ENCODE measurements at places on chromosomes 2 and 18.

DNA sequence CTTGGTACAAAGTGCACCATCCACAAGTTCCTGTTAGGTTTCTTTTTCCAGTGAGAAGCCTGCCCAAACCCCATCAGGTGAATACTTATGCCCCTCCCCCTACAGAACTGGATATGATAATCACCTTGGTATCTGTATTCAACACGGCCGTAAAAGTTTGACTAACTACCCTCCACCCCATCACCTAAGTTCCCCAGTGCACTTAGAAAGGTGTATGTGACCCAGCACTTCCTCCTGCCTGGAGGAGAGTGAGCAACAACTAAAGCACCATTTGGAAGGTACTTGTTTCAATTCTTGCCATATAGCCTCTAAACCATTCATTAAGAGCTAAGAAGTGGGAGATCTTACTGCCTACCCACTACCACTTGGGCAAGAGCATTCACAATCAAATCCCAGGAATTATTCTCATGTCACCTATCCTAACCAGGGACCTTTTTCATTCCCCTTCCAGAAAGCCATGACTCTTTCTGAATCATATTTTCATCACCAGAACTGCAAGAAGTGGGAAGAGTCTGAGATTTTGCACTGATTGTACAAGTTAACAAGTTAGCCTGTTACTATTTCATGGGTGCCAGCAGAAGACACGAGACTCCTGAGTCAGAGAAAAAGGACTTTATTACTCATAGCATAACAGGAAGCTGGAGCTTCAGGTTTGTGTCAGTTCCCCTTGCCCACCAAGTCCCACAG is 53.5 kb upstream of the NDUFV2 start:
- no peak for DNase-seq

GRCh38 chr2:174762464-174762863 is 1.8 kb downstream of the CHRNA1 start:
- no peak for DNase-seq

DNA sequence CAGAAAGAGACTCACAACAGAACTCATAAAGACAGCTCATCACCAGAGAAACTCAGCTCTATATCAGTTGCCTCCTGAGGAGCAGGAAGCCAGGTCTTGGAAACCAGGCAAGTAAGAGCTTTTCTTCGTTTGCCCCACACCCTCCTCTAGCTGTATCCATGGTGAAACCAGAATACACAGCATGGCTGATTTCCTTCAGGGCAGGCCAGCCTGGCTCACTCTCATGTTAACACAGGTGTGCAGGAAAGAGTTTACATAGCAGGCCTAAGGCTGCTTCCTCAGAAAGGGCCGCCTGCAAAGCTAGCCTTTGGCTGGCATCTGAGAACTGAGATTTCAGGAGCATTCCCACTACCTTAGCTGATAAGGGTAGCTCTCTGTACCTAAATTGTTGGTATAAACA is 65.7 kb downstream of the KLHL14 start:
- DNase-seq = no peak

DNA sequence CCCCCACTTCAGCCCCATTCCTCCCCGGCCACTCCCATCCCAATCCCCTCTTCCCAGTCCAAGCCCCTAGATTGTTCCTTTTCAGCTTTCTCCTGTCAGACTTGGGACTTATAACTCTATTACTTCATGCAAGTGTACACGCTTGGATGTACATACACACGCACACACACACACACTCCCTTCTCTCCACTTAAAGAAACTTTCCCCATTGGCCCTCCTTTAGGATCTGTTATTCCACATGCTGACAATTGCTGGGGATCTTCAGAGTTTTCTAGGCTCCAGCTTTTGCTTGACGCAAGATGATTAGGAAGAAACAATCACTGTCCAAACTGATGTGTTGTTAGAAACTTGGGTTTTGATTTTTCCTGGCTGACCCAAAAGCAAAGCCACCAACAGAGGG is 75.4 kb downstream of the CDK15 start:
- DNase-seq = no peak

GRCh38 chr2:85735691-85736090 is 18.1 kb upstream of the ATOH8 start:
- no peak for DNase-seq

DNA sequence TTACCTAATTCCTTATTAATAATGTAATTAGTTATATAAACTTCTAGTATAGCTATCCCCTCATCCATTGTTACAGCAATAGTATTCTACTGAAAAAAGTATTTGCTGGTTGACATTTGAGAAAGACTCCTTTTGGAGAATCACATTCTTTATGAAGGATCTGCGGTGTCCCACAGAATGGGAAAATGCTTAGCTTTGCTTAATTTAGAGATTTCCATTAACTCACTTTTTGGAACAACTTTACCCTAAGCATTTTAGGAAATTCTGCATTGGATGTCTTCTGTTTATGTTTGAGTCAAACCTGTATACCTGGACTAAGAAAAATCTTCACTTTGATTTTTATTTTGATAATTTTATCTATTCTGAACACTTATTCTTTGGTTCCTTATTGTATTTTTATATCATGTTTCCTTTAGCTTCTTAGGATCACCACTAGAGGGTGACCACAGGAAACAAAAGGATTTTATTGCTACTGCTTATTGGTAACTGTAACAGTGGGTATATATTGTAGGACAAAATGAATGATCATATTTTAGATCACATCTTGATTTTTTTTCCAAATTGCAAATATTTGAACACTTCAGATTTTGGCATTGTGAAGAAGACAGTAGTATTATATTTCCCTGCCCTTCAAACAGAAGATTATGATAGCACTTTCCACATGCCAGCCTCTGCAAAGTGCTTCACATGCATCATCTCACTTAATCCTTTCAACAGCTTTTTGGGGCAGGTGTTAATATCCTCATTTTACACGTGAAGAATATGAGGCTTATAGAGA is 79.6 kb downstream of the MIB1 start:
- no peak for DNase-seq

GRCh38 chr2:198231562-198231961 is 427.2 kb downstream of the PLCL1 start:
- DNase-seq = no peak

DNA sequence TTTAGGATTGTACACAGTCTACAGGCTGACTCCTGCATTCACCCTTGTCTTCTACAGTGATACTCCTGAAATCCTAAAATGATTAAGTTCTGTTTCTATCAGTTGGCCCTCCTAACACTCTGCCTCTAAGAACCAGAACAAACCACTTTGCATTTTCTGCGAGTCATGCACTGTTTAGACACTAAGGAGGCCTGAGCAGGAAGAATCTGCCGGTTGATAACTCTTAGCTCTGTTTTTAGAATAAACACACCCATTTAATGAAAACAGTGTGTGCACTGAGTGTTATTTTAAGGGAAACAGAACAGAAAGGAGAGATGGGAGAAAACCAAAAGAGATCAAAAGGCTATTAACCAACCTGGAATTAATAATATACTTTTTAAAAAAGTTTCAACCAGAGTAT is 22.9 kb upstream of the SSB start:
- no peak for DNase-seq

DNA sequence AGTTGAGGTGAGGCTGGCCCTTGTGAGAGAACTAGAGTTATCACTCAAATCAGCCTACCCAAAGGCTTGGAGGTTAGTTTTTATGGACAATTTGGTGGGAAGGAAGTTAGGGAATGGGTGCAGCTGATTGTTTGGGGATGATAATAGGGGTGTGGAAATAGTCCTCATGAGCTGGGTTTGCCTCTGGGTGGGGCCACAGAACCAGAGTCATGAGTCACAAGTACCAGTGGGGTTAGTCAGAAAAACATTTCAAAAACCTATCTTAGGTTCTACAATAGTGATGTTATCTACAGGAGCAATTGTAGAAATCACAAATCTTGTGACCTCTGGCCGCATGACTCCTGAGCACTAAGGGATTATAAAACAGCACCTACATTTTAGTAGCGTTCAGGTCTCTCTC is 630.1 kb upstream of the PIK3C3 start:
- no peak for DNase-seq

- no peak for DNase-seq
Measured at GRCh38 chr2:112061299-112061698, 6.2 kb downstream of the TMEM87B start.

DNA sequence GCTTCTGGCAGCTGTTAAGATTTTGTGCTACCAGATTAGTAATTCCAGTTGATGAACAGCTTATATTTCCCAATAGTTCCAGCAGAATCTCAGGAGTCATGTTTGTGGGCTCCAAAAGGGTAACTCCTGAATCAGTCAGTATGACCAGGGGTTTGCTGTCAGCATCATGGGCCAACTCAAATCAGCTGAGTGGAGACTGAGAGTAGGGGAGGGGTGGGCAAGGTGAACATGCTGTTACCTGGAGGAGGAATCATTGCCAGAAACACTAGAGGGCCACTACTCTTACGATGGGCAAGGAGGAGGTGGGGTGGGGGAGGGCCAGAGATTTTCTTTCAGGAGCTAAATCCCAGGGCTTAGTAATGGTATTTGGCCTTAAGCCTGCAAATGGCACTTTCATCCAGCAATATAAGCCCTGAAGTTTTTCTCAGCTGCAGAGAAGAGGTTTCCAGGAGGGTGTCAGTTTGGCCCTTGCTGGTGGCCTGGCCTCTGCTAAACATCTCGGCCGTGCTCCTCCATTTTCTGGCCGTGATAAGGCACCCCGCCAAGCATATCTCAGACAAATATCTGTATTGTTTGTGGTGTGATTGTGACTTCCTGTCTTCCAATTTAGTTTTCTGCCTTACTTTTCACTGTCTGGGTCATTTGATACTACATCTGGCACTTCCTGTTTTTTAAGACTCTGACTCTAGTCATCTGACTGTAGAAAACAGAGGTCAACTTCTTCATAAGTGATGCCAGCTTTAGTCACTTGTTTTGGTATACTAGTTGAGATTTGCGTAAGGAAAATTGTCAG is 120.5 kb upstream of the CXCR4 start:
- peak; percentile 9 for DNase-seq

DNA sequence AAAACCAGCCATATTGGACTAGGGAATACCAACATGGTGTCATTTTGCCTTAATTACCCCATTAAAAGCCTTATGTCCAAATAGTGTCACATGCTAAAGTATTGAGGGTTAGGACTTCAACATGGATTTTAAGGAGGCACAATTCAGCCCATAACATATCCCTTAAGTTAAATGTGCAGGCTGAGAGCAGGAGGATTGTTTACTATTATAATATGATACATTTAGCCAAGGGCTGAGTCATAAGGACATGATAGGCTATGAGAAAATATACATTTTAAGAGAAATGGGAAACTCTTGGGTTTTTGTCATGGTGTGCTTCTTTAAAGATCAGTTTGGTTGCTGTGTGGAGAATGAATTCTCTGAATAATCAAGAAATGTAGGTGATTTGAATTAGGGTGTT is 136.8 kb downstream of the RDH14 start:
- no peak for DNase-seq

- DNase-seq = no peak
Measured at GRCh38 chr2:127721311-127721977, 20.1 kb downstream of the SFT2D3 start.

DNA sequence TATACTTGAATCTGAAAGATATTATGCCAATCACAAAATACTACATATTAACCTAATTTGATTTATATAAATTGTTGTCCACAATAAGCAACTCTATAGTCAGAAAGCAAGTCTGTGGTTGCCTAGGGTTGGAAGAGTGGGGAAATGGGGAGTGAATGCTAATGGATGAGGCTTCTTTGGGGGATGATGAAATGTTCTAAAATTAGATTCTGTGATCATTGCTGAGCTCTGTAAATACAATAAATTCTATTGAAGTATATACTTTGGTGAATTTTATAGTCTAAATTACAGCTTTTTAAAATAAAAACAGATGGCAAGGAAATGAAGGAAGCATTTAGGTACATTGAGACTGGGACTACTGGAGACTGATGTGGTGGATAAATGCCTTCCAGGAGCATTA is 275.5 kb downstream of the MBD2 start:
- DNase-seq = no peak

GRCh38 chr2:142974288-142975024 is 97.0 kb downstream of the KYNU start:
- DNase-seq = no peak

DNA sequence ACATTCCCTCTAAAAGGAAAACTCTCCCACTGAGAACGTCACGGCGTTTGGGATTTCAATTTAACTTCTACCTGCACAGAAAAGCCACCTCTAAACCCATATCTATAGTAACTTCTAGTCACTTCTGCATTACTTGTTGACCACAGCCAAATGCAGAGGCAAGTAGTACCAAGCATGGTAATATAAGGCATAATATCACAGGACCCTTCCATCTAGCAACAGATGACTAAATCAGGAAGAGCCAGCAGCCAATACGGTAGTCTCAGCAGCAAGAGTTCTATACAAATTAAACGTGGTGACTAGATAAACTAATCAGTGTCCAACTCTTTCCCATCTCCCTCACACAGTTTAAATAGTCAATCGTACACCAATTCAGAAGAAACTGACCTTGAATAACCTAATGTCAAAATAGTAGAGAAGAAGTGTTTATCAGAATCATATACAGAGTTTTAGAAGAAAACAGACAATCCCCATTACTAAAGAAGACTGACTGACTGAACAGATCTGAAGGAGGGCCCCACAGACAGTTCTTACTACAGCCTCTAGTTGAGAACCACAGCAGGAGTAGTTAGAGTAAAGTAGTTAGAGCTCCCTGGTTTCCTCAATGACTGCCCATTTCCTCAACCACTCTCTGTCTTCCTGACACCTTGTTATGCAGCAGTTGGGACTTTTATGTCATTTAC is 30.0 kb downstream of the MEMO1 start:
- DNase-seq = no peak

DNA sequence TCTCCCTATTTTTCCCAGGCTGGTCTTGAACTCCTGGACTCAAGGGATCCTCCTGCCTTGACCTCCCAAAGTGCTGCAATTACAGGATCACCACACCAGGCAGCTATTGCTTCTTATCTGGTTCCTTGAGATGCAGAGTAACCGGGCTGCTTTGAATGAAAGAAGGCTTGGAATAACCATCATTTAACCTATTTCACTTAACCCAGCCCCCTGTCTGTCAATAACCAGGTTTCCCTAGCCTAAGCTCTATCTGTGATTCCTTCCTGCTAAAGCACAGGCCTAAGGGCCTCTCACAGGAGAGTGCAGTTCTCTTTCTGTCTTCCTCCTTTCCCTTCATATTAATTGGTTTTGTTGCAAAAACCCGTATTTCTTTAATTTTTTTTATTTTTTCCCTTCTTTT is 393.5 kb upstream of the RAB12 start:
- DNase-seq = no peak

DNA sequence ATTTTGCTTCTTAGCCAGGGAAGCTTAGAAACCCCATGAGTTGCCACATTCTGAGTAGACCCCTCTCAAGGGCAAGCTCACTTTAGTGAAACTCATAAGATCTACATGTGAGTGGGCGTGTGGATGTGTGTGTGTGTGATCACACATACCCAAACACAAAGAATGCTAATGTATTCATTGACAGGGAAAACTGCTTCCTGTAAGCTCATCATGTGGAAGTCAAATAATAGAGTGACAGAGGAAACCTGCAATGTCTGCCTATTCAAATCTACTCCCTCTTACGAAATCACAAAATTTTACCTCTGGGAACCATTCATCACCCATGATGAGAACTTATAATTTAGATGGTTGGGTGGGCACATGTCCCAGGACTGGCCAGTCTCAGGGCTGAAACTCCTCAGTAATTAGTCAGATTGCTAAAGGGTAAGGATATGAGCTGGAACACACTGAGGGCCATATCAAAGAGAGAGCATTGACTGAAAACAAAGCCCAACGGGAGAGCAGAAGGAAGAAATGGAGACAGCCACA is 94.5 kb upstream of the CCDC150 start:
- DNase-seq = no peak
